ENCODE measurements at places on chromosomes 4 and X.

- DNase-seq = no peak
Measured at GRCh38 chr4:188002323-188002722, 6.8 kb downstream of the ZFP42 start.

- DNase-seq = no peak
Measured at GRCh38 chr4:164441109-164441508, 312.8 kb upstream of the SMIM31 start.

DNA sequence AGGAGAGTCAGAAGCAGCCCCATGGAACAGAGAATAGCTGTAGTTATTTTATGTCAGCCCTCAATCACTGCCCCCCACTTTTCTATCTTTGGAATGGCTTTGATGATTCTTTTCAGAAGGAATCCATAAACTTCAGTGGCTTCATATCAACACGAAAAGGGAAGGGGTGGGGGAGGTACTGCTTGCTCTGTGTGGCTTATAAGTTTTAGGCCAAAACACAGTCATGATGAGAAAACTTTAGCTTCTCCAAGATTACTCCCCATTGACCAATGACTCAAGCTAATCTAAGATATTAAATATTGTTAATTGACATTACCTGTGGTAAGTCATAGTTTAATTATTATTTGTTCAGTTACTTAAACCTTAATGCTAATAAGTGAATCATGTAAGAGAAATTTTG is 669.6 kb upstream of the FAM241A start:
- no peak for DNase-seq

DNA sequence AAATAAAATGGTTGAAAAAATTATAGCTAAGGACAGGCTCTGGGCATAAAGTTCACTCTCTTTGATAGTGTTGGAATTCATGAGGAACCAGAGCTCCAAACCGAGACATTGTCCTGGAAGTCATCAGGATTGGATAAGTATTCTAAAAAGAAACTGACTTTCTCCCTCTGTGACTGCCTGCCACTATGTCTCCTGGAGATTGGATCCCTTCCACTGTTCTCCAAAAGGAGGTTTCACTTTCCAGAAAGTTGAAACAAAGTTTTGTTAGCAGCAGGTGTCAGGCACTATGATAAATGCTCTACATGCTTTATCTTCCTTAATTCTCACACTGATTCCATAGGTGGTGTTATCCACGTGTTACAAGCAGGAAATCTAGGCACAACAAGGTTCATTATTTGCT is 16.8 kb downstream of the BANK1 start:
- DNase-seq = no peak

GRCh38 chrX:4091046-4091760 is 377.8 kb upstream of the PRKX start:
- no peak for DNase-seq

DNA sequence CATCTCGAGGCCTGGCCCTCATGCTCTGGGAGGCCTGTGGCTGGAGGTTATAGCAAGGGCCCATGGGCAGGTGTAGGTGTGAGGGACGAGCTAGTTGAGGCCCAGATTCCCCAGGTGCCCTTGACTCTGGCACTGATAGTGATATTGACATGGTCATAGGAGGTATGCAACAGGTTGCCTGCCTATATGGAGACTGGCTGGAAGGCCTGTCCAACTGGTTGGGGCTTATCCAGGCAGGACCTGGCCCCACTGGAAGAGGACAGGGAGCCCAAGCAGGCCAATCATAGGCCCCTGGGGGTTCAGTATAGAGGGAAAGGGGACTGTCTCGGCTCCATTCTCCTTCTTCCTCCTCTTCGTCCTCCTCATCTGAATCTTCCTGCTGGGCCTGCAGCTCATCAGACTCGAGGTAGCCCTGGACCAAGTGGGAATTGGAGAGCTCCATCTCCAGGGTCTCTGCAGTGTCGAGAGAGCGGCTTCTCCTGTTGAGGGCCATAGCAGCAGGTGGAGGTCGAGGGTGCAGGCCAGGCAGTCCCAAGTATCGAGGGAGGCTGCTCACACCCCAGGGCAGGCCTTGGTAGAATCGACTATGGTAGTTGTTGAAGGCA is 15.3 kb downstream of the AMER1 start:
- no peak for DNase-seq

- DNase-seq = no peak
Measured at GRCh38 chrX:50327235-50327634, 122.7 kb downstream of the CCNB3 start.

DNA sequence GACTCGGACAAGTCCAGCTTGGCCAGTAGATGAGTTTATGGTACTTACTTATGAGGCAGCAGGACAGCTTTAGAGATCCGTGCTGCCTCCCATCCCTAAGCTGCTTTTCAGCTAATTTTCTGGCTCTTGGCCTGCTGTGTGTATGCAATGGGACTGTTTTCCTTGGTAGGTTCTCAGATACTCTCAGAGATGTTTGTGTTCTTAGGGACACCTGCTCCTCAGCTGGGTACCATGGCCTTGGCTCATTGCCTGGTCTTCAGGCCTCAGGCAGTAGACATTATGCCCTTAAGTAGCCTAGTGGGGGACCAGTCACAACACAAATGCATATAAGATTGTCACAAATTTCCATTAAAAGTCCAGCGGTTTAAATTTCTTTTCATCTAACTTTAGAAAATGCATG is 688.0 kb downstream of the PCDH7 start:
- no peak for DNase-seq

GRCh38 chrX:39452401-39452800 is 645.4 kb downstream of the BCOR start:
- DNase-seq = no peak

- DNase-seq = no peak
Measured at GRCh38 chr4:54781756-54782155, 124.0 kb downstream of the KIT start.

- DNase-seq = no peak
Measured at GRCh38 chrX:108313669-108314068, 124.6 kb downstream of the COL4A6 start.

GRCh38 chr4:37043342-37043741 is 201.2 kb upstream of the NWD2 start:
- no peak for DNase-seq

DNA sequence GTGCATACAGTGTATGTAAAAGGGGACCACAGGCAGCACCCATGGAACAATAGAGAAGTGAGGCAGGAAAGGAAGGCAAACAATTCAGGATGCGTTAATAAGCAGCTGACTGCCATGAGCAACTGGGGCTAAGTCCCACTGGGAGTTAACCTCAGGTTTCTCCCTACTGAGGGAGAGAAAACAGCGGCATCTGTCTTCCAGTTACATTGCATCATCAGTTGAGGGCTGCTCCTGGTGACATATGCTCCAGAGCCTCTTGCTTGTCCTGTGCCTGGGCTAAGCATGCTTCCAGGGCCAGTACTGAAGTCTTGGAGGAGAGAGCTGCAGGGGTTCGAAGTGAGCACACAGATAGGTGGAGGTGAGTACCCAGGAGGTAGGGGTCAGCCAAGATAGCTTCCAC is 24.3 kb downstream of the RAI2 start:
- DNase-seq = no peak

DNA sequence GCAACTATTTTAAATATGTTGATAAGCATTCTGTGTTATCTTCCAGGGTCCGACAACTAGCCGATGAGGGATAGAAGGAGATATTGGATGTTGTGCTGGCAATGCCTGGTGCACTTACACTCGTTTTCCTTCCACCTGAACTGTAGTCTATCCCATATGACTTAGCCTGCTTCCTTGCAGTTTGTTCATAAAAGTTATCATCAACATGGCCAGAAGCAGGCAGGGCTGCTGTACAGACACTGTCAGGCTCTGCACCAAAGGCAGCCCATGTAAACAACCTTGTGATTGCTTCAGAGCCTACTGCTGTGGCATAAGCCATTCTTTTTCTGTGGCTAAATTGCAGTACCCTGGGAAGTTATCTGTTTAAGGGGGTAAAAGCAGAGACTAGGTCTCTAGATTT is 1.6 kb downstream of the MAPK10 start:
- no peak for DNase-seq

- no peak for DNase-seq
Measured at GRCh38 chr4:67712000-67712625, 11.2 kb upstream of the UBA6 start.

DNA sequence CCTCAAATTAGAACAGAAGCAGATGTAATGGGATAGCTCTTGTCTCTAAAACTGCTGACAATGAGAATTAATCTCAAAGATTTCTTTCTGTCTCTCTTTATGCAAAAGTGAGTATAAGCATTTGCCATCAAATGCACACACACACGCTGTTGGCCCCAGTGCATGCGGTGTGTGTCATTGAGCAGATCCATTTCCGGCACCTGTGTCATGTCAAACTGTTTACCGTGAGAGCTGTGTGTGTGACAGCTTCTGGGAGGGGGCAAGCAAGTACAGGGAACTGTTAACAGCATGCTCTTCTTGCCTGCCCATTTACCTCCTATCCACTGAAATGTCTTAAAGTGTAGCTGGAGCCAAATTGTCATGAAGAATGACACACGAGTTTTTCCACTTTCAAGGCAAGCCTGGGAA is 297.9 kb upstream of the FAT4 start:
- no peak for DNase-seq

DNA sequence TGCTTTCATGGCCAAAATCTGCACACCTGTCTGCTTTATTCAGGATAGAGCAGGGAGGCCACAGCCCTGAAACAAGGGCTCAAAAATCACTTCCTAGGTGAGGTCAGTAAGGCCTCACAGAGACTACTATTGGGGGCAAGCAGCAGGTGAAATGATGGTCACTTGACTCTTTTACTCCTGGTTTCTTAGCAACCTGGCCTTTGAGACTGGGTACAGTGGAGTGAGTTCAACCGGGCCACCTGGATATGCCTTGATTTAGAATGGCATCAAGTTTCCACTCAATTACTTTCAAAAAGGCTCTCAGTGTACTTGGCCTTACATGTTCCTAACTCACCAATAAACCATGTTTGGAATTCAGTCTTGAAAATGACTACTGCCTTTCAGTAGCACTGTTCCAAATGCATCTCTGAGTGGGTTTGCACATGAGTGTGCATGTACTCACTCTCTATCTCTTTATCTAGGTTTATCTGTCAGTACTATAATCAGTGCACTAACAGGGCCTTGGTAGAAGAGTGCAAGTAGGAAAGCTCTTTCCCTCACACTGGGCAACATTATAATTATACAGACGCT is 388.2 kb downstream of the OPHN1 start:
- DNase-seq = no peak

DNA sequence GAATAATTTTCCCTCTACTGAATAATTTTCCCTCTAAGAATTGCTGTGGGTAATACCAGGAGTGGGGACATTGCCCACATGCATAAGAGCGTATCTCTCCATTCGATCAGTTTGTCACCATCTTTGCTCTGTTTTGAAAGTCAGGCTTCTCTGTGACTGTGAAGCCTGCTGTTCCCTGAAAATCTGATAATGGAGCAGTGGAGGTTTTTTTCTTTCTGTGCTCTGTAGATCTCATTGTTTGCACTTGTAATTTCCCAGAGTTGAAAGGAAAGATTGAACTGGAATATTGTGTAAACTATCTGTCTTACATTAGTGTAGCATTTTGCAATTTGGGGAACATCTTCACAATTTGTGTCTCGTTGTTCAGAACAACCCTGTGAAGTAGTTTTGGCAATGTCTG is 4.3 kb downstream of the ZXDB start:
- DNase-seq = no peak

DNA sequence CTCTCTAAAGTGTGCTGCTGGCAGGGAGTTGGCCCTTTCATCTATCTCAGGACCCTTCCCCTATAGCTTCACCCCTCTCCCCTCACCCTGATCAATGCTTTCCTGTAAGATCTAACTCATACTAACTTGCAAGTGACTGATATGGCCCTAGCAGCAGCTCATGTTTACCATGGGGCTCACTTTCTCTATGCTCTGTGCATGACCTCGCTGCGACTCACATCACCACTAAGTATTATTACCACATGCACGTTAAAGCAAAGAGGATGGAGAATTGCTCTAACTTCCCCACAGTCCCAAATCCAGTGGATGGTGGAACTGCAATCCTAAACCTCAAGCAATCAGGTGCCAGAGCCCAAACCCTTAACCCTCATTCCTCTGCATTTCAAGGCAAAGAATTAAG is 626.6 kb downstream of the MID1IP1 start:
- no peak for DNase-seq

DNA sequence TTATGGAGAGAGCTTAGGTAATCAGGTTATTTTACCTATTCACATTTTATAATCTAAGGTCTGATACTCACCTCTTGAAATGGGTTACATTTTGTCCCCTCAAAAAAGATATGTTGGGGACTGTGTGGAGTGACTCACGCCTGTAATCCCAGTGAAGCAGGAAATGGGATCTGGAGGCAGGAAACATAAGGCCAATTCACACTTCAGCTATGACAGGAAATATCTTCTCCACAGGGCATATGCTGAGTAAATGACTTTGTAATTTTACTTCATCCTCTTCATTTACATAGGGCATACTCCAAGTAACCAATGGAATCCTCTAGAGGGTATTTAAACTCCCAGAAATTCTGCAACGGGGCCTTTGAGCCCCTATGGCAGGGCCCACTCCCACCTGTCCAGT is 54.8 kb upstream of the ZMAT1 start:
- no peak for DNase-seq

- DNase-seq = no peak
Measured at GRCh38 chr4:5041699-5042098, 9.6 kb upstream of the STK32B start.

DNA sequence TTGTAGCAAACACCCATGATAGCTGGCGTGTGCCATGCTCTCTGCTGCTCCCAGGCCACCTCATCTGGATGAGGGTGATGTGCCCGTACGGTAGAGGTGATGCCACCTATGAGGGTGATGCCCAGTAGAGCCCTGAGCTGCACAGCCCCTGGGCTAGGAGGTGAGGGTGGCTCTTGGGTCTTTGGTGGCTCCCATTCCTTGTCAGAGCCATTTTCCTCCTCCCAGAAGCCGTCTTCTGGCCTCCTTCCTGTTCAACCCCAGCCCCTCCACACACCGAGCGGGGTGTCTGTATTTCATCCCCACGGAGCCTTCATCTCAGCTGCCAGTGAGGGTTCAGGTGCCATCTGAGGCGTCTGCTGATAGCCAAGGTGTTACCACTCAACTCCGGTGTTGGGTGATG is 12.0 kb upstream of the TNIP2 start:
- no peak for DNase-seq

DNA sequence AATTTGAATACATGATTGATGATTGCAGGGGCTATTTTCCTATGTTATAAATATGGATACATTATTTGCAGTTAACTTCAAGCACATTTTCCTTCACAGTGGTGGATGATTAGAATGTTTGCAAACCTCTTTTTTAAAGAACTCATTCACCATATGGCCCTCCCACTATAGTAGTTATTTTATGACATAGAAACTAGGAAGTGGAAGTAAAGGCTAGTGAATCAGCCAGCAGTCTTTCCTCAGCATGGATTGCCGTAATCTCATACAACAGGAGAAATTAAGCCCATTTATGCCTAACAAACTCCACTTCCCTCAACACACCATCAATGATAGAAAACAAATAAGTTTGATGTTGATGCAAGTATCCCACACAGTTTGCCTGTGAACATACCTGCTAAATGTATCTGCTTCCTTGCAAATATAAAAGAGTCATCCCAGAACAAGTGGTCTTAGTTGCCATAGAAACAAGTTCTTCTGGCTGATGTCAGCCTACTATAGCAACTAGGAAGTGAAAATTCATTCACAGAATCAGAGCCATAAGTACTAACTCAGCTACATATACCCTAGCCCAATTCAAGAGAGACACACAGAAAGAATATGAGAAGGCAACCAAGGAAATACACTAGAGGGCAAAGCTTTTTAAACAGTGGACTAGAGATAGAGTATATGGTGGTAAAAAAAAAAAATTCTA is 100.9 kb upstream of the RADX start:
- DNase-seq = no peak

GRCh38 chr4:19806865-19807264 is 444.8 kb upstream of the SLIT2 start:
- DNase-seq = no peak
